T-helper 9 cell (primary cell): ENCODE measurements at places on chromosomes 1 and 21.
A peak's percentile ranks its signal among the peaks of the same experiment; 100 is the strongest.

DNA sequence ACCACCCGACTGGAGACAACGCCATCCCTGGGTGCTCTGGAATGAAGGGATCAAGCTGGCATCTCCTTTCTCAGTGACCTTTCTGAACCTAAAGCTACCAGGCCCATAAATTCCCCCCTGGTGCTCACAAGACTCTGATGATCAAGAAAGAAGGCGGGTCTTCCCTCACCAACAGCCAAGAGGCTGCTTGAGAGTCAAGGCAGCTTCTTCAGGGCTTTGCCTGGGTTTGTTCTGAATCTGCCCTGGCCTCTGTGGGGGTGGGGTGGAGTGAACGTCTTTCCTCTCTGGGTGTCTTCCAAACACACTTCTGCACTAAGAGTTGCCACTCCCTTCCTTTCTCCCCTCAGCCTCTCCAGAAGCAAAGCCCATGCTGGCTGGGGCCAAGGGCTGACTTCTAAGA, 36.1 kb downstream of the CD247 start:
- no peak for DNase-seq

DNA sequence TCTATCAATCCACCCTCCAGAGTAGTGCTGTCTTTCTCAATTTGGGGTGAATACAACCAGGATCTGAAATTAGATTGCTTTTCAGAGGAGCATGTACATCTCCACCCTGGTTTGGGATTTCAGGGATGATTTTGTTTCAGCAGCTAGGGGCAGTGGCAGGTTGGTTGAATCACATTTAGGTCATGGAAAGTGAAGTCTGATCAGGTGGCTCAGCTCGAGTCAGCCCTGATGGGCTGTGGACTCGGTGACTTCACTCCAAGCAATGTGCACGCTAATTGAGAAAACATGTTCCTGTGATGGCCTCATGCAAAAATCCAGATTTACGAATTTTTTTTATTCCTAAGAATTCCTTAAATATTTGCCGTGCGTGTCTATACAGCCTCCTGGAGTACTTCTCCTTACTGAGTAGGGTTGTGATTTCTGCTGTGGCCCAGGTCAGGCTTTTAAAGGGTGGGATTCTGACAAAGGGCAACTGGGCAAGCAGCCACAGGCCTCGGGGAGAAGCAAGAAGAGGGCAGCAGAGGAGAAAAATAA, 7.5 kb downstream of the NGF start:
- no peak for DNase-seq

- DNase-seq, result no peak
Measured at GRCh38 chr21:36381841-36382589, 3.2 kb upstream of the CHAF1B start.

- no peak for DNase-seq
Measured at GRCh38 chr1:64228167-64228957, 24.9 kb downstream of the UBE2U start.

DNA sequence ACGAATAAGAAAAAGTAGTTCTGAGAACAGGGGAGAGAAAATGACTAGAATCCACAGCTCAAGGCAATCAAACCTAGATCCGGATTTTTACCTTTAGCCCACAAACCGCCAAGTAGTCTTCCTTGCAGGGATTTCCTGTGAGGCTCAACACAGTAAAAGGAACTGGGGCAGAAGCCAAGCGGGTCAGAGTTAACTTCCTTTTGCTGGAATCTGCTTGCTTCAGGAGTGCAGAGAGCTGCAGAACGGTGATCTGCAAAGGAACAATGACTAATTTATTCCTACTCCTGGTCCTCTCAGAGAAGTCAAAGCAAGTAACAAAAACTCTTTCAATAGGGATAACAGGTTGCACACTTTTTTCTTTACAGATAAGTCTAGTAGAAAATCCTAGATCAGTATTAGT, 53.4 kb downstream of the UBR4 start:
- DNase-seq, result no peak

DNA sequence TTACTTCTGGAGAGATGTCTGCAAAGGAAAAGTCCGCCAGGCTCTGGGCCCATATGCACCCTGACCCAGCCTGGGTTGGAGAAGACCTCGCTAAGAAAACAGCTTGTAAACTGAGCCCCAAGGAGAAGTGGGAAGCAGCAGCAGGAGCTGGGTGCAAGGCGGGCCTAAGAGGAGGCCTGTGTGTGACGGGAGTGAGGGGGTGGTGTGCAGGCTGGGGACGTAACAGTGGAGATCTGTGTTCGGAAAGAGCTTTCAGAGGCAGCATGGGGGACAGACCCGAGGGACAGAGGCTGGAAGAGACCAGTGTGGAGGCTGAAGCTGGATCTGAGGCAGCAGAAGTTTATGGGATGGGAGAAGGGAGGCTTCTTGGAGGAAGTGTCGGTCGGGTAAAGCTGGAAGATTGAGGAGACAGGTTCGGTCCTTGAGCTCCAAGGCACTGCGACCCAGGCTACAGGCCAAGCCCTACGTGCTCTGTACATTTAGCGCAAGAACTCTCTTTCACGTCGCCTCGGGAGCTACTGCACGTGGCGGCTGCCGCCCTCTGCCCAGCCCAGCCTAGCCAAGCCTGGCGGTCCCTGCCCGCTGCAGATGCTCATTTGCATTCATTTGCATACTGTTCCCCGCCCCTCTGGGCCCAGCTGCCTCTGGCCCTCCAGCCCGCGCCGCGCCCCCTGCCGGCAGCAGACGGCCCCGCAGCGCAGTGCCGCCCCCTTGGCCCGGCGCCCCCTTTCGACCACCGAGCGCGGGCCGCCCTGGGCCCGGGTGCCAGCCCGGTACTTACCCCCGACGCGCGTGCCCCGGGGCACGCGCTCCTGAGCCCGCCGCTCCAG, 6.3 kb downstream of the HPCA start:
- DNase-seq, result peak; percentile 16
